ENCODE measurements at places on chromosomes 6 and 20.

- no peak for DNase-seq
- H3K4me3 ChIP-seq = no peak overlapping the region
- no peak overlapping the region for H3K27ac ChIP-seq
- H3K4me1 ChIP-seq = no peaks in the 10 kb centered on the region
- no peaks in the 10 kb centered on the region for H3K27me3 ChIP-seq
Observed at GRCh38 chr6:22271081-22271480, 25.8 kb downstream of the PRL start.

GRCh38 chr6:30781743-30782424 lies 37.5 kb upstream of the IER3 start:
- H3K36me3 ChIP-seq = peaks cover 5% of the 10 kb centered on the region
- H3K4me3 ChIP-seq = peak overlapping the region; percentile 55
- H3K27me3 ChIP-seq = no peaks in the 10 kb centered on the region

DNA sequence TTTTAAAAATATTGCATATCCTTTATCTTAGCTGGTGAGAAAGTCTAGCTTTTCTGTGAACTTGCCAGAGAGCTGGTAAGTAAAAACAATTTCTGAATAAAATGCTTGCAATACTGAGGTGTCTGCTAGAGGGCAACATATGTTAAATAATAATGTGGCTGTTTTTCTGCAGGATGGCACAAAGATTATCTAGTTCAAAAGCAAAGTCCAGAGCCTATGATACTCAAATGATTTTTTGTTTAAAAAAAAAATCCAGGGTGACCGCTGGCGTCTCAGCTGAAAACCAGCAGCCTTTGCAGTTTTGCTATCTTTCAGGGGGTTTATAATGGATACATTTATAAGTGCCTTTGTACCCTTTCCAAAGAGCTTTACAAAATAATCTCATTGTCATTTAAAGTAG lies 194.9 kb downstream of the PHACTR1 start:
- no peak overlapping the region for H3K27ac ChIP-seq
- no peaks in the 10 kb centered on the region for H3K36me3 ChIP-seq
- no peak for DNase-seq
- H3K4me1 ChIP-seq = no peaks in the 10 kb centered on the region
- no peak overlapping the region for H3K4me3 ChIP-seq
- H3K27me3 ChIP-seq = peaks cover 15% of the 10 kb centered on the region

GRCh38 chr6:30707281-30707850 lies 9.7 kb downstream of the MDC1 start:
- H3K27me3 ChIP-seq = no peaks in the 10 kb centered on the region
- H3K4me1 ChIP-seq = peaks cover 16% of the 10 kb centered on the region
- H3K36me3 ChIP-seq = peaks cover 77% of the 10 kb centered on the region
- DNase-seq = no peak

DNA sequence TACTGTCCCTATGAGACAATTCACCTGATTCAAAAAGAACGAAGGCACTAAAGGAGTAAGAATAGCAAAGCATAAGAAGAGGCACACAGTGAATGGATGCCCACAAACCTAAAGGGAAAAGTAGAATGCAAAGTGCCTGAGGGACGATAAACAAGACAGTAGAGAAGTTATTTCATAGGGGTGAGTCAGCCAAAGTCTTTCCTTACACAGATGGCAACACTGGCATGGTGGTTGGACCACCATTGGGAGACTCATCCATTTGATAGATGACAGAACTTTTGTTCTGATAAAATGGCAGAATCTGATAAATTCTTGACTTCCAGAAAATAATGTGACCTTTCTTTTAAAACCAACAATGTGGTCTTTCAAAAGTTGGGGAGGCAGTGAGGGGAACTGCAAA lies 148.1 kb upstream of the HDAC2 start:
- H3K36me3 ChIP-seq = no peaks in the 10 kb centered on the region
- no peaks in the 10 kb centered on the region for H3K4me1 ChIP-seq
- no peak for DNase-seq
- H3K4me3 ChIP-seq = no peak overlapping the region

GRCh38 chr6:15431762-15432483 lies 186.1 kb downstream of the JARID2 start:
- no peaks in the 10 kb centered on the region for H3K27me3 ChIP-seq
- no peak for DNase-seq

DNA sequence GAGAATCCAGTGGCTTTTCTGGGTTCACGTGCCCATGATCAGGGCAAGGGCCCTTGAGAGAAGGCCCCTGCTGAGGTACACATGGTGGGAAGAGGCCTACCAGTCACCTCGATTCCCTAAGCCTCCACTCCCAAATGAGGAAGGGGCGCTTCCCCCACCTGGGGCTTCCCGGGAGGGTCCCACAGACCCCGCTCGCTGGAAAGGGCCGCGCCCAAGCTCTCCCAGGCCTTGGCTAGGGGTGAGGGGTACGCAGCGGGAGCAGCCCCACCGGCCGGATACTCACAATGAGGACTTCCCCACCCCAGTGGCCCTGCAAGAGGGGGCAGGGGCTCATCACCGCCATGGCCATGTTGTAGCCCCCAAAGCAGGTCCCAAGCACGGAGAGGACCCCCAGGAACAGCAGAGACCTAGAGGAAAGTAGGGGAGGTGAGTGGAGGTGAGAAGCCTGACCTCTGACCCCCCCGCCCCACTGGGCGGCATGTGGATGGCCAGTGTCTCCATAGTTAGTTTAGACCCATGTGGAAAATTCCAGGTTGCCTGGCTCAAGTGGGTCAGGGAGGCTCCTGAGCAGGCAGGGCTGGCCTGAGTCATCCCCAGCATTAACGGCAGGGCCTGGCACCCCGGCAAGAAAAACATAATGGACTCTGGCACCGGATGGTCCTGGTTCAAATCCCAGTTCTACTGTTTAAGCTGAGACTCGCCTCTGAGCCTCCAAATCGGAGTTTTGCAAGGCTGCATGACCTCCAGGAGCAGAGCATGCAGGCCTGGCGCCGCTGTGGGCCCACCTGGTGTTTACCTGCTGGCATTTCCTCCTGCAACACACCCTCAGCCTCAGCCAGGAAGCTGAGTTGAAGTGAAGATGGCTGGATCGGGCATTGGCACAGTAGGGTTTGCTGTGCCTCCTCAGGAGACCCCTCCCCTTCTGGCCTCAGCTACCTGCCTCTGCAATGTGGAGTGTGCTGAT lies 6.6 kb downstream of the SLC52A3 start:
- H3K27me3 ChIP-seq = peaks cover 3% of the 10 kb centered on the region
- no peaks in the 10 kb centered on the region for H3K36me3 ChIP-seq
- H3K27ac ChIP-seq = no peak overlapping the region
- no peaks in the 10 kb centered on the region for H3K4me1 ChIP-seq
- no peak for DNase-seq
- no peak overlapping the region for H3K4me3 ChIP-seq

GRCh38 chr6:132228894-132229293 lies 172.4 kb downstream of the MOXD1 start:
- no peak overlapping the region for H3K4me3 ChIP-seq
- no peak for DNase-seq
- no peaks in the 10 kb centered on the region for H3K4me1 ChIP-seq
- no peaks in the 10 kb centered on the region for H3K36me3 ChIP-seq

GRCh38 chr6:50337532-50338122 lies 287.9 kb upstream of the DEFB112 start:
- H3K27ac ChIP-seq = no peak overlapping the region
- DNase-seq = no peak
- H3K27me3 ChIP-seq = no peaks in the 10 kb centered on the region
- no peaks in the 10 kb centered on the region for H3K36me3 ChIP-seq
- H3K4me1 ChIP-seq = no peaks in the 10 kb centered on the region

DNA sequence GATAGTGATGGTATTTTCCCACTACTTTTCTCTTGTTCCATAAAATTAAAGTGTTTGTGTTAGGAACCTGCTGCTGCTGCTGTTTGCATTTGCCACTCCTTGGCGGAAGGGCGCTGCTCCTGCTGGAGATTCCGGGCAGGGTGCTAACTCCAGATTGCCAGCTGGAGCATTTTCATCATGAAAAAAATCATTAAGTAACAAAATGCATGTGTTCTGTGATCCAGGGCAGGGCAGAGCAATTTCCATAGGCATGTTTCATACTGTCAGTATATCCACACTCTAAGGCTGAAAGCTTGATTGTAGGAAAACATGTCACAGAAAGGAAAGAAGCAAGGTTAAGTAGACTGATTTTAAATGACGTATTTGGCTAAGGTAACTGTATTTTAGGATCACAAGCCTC lies 24.0 kb downstream of the PBOV1 start:
- no peaks in the 10 kb centered on the region for H3K36me3 ChIP-seq
- no peak for DNase-seq
- H3K27ac ChIP-seq = no peak overlapping the region
- H3K4me1 ChIP-seq = no peaks in the 10 kb centered on the region
- no peak overlapping the region for H3K4me3 ChIP-seq

DNA sequence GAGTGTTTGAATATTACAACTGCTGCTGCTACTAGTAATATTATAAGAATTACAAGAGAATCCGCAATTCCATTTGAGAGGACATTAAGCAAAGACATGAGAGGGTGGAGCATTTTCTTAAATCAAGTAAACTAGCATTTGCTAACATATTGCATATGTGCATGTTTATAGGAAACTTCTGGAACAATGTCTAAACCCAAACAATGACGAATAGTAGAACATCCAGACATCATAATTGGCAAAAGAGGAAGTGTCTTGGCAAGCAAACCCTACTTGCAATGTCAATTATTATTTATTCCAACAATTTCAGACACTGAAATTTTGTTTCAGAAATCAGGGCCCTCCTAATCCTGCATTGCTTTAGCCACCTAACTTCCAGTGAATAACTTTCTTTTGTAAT lies 1155.3 kb upstream of the GJE1 start:
- no peaks in the 10 kb centered on the region for H3K4me1 ChIP-seq
- no peak overlapping the region for H3K27ac ChIP-seq
- H3K36me3 ChIP-seq = no peaks in the 10 kb centered on the region
- DNase-seq = no peak
- no peaks in the 10 kb centered on the region for H3K27me3 ChIP-seq

GRCh38 chr6:30828027-30828962 lies 56.0 kb upstream of the DDR1 start:
- peaks cover 32% of the 10 kb centered on the region for H3K36me3 ChIP-seq
- peak overlapping the region; percentile 86 for H3K4me3 ChIP-seq
- H3K4me1 ChIP-seq = peaks cover 55% of the 10 kb centered on the region
- DNase-seq = peak; percentile 65

DNA sequence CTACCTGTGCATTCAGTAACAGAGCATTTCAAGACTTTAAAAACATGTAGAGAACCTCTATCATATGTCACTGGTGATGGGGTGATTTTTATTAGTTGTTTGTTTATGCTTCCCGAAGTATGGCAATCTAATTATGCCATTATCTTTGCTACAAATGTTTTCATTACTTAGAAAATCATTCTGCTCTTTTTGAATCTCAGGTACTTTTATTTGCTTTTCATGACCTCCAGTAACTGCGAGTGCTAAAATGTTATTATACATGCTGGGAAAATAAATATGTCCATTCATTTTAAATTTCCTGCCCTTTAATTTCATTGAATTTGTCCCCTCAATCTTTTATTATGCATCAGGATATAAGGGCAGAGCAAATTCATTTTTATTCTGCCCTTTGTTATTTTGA lies 515.7 kb downstream of the NKAIN2 start:
- H3K4me1 ChIP-seq = no peaks in the 10 kb centered on the region
- no peaks in the 10 kb centered on the region for H3K27me3 ChIP-seq
- DNase-seq = no peak
- H3K4me3 ChIP-seq = no peak overlapping the region

DNA sequence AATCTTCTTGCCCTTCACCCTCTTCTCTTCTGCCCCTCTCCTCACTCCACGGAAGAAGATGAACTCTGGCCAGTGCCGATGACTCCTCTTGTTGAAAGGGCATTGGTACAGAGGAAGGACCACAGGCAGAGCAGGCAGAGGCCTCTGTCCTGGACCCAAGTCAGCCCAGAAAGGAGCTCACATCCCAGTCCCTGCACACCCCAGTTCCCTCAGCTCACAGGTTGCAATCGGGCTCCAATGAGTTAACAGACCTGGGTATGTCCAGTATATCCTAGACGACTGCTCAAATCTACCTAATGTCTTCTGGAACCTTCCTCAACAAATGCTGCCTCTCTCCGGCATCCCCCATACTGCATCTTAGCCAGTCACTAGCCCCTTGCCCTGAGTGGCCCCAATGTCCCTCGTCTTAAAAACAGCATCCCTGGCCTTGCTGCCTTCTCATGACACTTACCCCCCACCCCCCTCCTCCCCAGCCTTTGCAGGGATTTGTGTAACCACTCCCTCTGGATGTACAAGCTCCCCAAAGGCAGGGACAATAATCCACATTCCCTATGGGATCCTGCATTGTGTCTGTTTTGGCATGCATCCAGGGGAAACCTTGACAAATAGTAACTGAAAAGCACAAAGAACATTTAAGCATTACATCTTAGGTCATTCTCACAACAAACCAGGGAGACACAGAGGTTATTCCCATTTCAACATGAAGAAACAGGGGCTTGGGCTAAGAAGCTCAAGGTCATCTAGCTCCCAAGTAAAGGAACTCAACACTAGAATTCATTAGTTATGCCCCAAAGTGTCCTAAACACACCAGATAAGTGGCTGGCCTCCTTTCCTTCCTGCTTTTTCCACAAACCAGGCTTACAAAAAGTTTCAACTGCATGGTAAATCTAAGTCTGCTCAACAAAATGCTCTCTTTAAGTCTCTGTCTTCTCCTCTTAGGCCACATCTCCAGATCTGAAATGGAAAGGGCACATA lies 45.1 kb downstream of the TRERF1 start:
- peak overlapping the region; percentile 15 for H3K27ac ChIP-seq
- peaks cover 57% of the 10 kb centered on the region for H3K4me1 ChIP-seq
- no peak overlapping the region for H3K4me3 ChIP-seq
- peaks cover 9% of the 10 kb centered on the region for H3K36me3 ChIP-seq
- H3K27me3 ChIP-seq = no peaks in the 10 kb centered on the region

- no peak for DNase-seq
- no peak overlapping the region for H3K4me3 ChIP-seq
- H3K27me3 ChIP-seq = no peaks in the 10 kb centered on the region
- no peaks in the 10 kb centered on the region for H3K36me3 ChIP-seq
- H3K27ac ChIP-seq = peak overlapping the region; percentile 54
- H3K4me1 ChIP-seq = peaks cover 12% of the 10 kb centered on the region
Observed at GRCh38 chr6:44068607-44069296, 58.5 kb downstream of the MRPL14 start.

GRCh38 chr6:130035211-130035610 lies 16.8 kb downstream of the L3MBTL3 start:
- DNase-seq = no peak
- no peaks in the 10 kb centered on the region for H3K27me3 ChIP-seq
- H3K27ac ChIP-seq = peak overlapping the region; percentile 29
- peaks cover 29% of the 10 kb centered on the region for H3K4me1 ChIP-seq
- peaks cover 17% of the 10 kb centered on the region for H3K36me3 ChIP-seq

DNA sequence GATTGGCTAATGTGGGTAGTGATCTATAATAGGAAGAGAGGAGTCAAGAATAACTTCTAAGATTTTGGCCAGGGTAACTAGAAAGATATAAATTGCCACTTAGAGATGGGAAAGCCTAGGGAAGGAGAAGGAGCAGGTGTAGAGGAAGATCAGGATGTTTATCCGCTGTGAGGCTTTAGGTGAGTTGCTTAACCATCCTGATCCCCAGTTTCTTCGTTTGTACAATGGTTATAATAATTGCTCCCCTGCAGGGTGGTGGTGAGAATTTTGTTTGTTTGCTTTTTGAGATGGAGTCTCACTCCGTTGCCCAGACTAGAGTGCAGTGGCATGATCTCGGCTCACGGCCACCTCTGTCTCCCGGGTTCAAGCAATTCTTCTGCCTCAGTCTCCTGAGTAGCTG lies 2.4 kb upstream of the MYMX start:
- H3K27ac ChIP-seq = no peak overlapping the region
- H3K36me3 ChIP-seq = no peaks in the 10 kb centered on the region
- H3K27me3 ChIP-seq = peaks cover 17% of the 10 kb centered on the region
- peaks cover 10% of the 10 kb centered on the region for H3K4me1 ChIP-seq
- no peak for DNase-seq
